ENCODE measurements at places on chromosomes 12 and 14.

- DNase-seq: no peak
These were observed 3.4 kb downstream of the HSD17B6 start for GRCh38 chr12:56766535-56766934.

DNA sequence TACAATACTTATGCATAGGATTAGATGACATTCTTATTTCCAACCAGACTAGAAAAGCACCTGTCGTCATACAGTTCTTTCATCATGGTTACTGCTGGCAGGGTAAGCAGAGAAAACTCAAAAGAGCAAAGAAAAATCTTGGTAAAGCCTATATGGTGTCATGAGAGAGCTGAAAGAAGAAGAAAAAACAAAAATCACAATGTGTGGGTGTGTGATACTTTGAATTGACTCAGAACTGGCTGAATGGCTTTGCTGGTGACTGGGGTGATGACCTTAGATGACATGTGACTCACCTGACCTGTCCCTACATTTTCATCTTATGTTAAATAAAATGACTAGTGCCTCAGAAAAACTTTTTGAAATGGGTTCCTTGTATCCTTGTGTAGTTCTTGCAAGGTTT lies 278.1 kb upstream of the LMO3 start:
- DNase-seq: no peak

DNA sequence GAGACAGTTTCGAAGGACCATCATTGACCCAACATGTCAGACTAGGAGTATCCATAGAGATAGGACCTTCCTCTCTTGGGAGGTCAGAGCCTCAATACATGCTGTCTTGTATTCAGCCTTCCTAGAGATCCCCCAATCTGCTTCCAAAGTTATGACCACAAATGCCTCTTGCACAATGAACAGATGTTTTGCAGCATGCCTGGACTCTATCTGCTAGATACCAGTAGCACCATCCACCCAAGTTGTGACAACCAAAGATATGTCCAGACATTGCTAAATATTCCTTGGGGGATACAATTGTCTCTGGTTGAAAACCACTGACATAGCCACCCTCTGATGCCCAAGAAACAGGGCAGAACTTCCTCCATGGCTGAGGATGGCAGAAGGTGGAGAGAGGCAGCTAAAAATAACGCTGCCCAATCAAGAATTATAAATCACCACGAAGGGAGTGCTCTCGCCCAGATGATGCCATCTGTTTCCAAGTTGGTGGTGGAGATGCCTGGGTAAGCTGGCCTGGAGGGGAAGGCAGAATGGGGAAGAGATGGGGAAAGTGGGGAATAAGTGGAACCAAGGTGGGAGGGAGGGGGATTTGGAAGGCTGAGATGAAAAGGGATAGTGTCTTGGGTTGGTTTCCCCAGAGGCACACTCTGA lies 42.9 kb upstream of the NOS1 start:
- DNase-seq: peak; percentile 11

- peak; percentile 69 for DNase-seq
These were observed 45.8 kb upstream of the HMGA2 start for GRCh38 chr12:65778258-65779090.

DNA sequence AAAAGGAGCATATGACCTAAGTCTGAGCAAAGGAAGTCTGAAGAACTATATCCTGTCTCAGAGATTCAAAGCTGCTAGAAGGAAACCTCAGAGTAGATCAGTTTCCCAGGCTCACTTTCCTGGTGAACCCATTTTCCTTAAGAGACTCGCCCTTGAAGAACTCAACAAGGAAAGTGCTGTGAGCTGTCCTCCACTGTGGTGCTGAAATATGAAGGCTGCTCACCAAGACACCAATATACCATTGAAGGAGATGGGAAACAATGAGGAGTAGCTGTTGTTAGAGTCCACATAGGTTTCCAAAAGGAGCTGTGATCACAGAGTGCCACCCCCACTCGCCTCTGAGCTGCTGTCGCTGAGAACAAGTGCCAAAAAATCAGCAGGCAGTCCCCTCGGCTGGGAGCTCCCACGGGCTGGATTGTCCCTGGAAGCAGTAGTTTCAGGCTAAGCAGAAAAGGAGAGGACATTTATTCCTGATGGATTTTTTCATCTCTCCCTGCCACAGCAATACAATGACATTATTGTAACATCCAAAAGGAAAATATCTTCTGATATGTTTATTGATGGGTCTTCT lies 282.1 kb downstream of the RPS29 start:
- peak; percentile 3 for DNase-seq

DNA sequence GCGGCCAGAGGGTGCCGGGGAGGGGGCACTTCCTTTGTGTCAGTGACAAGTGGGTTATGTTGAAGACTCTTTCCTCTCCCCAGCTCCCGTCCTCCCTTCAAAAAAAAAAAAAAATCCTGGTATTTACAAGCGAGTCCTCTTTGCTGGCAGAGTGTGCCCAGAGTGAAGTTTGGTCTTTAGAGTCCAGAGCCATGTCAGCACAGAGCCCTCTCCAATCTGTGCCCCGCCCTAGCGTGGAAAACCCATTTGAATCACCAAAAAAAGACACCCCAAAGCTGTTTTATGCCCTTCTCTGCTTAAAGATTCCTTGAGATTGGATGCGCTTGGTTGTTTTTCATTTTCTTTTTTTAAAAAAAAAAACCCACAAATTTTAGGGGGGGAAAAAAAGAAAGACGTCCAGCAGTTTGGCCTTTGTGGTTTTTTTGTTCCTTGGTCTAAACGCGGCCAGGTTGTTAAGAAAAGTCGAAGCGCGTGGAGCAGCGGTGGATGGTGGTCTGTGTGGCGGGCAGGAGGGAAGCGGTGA lies 3.3 kb downstream of the NKX2-1 start:
- no peak for DNase-seq

DNA sequence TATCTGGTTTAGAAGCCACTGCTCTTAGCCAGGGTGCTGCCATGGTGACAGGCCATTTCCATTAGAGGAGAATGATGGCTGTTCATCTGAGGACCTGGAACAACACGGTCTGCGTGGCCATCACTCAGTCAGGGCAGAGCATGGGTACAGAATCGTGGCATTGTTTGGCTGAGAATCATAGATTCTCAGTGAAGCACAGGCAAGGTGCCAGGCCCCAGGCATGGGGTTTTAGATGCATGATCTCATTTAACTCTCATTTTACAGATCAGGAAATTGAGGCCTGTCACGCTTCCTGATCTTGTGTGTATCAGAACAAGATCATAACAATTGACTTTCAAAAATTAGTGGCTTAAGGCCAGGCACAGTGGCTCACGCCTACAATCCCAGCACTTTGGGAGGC lies 26.8 kb upstream of the IRF2BPL start:
- DNase-seq: no peak

Data from AG10803 (cell line).